ENCODE measurements at places on chromosomes 3 and 15.

DNA sequence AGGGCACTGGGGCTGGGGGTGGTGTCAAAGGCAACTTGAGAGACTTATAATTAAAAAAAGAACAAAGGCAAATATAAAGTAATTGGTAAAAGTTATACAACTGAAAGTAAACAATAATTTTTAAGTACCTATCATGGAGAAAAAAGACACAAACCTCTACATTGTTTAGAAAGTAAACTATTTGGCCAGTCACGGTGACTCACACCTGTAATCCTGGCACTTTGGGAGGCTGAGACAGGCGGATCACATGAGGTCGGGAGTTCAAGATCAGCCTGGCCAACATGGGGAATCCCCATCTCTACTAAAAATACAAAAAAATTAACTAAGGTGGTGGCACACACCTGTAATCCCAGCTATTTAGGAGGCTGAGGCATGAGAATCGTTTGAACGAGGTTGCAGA is 25.8 kb downstream of the RPSA start:
- DNase-seq = no peak

DNA sequence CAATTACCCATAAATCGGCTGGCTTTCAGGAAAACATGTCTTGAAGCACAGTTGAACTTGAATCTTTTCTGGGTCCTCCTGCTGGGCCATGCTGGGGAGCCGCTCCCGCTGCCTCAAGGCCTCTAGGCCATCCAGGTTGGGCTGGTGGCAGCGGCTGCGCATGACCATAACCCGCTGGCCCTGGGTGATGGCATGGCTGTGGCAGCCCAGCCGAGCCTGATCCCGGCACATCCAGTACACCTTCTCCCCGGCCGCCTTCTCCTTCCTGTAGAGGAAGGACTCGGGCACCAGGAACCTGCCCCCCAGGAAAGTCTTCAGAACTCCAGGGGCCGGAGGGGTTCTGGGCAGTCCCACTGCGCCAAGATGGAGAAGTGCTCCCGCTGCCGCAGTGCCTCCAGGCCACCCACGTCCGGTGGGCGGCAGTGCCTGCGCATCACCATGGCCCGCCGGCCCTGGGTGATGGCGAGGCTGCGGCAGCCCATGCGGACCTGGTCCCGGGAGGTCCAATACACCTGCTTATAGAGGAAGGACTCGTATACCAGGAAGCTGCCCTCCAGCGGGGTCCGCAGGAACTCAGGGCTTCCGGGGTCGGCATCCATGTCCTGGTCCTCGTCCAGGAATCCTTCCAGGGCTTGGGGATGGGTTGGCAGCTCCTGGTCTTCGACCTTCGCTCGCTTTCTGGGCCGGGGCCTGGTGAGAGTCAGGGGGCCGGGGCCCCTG is 84.3 kb upstream of the FXR1 start:
- no peak for DNase-seq

- DNase-seq = no peak
These were observed 394.9 kb downstream of the PTPRG start for GRCh38 chr3:61956236-61956635.

- DNase-seq = peak; percentile 13
These were observed 31.5 kb upstream of the TM4SF4 start for GRCh38 chr3:149442851-149443544.

GRCh38 chr3:111324645-111325044 is 217.4 kb upstream of the CD96 start:
- DNase-seq = no peak

GRCh38 chr15:57540736-57541135 is 51.0 kb upstream of the MYZAP start:
- no peak for DNase-seq

DNA sequence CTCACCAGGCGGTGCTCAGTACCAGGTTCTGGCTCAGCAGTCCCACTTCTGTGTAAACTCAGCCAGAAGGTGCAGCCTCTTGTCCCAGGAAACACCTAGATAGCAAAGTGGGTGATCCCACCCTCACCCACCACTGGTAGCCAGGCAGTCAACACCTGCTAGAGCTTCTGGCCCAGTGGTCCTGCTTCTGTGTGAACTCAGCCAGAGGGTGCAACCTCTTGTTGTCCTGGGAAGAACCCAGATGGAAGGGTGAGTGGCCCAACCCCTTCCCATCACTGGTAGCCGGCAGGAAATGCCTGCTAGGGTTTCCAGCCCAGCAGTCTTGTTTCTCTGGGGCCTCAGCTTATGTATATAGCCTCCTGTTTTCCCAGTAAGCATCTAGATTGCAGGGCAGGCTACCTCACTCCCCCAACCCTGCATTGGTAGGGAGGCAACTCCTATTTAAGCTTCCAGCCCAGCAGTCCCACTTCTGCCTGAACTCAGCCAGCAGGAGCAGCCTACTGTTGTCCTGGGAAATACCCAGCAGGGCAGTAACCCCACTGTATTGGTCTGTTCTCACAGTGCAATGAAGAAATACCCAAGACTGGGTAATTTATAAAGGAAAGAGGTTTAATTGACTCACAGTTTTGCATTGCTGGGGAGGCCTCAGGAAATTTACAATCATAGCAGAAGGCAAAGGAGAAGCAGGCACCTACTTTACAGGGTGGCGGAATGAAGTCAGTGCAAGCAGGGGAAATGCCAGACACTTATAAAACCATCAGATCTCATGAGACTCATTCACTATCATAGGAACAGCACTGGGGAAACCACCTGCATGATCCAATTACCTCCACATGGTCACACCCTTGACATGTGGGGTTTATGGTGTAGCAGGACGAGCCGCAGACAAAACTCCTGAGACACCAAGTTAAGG is 110.6 kb downstream of the DTWD1 start:
- DNase-seq = no peak

GRCh38 chr3:30513374-30514152 is 92.8 kb upstream of the TGFBR2 start:
- no peak for DNase-seq

DNA sequence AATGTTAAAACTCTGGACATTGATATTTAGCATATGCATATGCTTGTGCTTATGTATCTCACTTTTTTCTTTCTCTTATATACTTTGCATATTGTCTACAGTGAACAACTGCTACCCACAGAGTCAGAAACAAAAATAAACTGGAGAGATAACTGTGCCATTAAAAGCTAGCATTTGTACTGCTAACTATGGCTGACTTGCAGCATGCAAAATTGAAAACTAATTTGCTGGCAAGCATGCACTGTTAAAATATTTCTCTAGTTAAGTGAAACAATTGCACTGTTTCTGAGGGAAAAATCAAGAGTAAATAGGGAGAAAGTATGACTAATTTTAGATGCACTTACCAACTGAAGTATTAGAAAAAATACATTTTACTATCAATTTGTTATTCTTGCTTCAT is 177.8 kb downstream of the CBLB start:
- no peak for DNase-seq

DNA sequence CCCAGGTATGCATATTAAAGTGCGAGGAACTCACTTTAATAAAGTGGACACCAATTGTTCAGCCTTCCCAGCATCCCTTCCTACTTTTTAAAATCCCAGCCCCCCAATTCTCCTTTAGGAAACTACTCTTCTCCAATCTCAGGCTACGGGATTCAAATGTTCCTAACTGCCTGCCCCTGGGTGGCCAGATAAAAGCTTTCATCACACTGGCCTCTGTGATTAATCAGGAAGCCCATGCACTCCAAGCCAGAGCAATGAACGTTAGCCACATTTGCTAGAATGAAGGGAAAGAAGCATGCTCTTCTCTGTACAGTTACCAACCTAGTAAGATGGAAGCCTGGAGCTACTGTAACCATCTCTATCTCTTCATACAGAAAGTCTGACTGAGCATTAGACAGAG is 250.3 kb upstream of the UBE2E2 start:
- no peak for DNase-seq

GRCh38 chr3:62955126-62955525 is 79.9 kb upstream of the CADPS start:
- DNase-seq = no peak

- DNase-seq = no peak
These were observed 52.4 kb downstream of the ONECUT1 start for GRCh38 chr15:52737720-52738119.

DNA sequence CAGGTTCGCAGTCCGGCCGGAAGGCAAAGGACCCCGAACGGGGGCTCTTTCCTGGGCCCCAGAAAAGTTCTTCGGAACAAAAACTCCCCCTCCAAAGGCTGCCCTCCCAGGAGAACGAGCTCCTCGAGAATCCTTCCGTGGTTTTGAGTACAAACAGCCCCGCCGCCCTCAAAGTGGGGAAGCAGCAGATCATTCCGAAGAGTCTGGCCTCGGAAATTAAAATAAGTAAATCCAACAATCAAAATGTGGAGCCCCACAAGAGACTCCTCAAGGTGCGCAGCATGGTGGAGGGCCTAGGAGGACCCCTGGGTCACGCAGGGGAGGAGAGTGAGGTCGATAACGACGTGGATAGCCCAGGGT is 1.3 kb downstream of the ARHGEF26 start:
- DNase-seq = no peak

DNA sequence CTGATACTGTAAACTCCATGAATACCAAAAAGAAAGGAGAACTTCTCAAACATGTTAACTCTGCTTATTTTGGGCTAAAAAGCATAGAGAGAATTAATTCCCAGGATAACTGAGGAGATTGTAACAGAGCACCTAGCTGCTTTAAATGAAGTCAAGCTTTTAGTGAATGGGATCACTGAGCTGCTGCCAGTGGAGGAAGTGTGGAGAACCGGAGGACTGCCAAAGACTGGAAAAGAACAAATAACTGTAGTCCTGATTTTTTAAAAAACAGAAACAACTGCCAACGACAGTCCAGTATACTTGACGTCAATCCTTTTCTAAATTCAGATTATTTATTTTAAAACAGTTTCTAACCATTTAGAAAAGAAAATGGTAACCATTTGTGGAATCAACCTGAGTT is 3.3 kb downstream of the C3orf70 start:
- DNase-seq = no peak

DNA sequence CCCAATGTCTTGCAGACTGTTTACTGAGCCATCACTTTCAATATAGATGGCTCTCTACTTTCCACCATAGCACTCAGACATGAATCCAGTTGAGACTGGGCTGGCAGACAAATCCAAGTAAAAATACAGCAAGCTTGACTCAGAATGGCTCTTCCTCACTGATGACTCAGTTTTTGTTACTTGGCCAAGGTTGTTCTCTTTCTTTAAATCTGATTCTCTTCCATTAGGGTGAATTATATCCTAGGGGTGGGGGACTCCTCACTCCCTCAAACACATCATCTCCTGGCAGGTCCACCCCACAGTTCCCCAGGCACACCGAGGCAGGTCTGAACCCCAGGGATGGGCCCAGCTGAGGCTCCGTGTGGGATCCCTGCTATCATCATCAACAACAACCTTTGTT is 157.9 kb downstream of the MEX3B start:
- no peak for DNase-seq

DNA sequence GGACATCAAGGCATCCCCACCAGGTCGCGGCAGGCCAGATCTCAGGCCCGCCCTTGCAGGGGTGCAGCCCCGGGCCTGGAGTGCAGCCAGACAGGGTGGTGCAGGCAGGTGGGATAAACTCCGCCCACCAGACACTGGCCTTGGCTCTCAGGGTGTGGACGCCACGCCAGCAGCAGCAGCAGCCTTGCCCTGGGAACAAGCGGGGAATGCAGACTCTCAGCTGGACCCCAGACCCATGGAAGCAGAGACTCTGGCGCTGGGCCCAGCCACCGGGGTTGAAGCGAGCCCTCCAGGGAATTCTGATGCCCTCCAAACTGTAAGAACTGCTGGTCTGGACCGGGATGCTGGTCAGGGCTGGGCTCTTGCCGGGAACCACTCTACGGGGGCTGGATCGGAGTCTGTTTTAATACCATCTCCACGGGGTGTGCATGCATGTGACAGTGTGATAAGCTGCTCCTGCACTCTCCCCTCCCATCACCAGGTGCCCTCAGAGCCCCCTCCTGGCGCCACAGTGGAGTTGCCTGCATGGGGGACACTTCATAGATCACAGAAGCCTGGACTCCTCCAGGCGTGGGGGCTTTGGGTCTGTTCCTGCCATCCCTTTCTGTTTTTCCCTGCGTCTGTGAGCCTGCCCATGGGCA is 142.7 kb downstream of the NSMCE3 start:
- DNase-seq = no peak

DNA sequence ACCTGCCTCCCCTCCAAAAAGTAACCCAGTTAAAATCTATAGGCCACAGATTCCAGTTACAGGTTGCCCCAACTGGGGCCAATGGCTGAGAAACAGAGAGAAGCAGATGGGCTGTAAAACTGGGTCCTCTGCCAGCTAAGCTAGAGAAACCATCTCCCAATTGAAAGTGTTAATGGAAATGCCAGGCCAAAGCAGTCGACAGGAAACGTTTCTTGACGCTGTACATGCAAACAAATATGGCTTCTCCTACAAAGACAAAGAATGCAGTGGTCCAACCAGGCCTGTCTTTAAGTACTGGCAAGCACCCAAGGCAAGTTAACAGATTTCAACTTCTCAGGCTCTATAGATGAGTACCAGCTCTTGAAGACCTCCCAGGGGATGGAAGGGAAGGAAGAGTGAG is 71.3 kb downstream of the MAGI1 start:
- DNase-seq = no peak

DNA sequence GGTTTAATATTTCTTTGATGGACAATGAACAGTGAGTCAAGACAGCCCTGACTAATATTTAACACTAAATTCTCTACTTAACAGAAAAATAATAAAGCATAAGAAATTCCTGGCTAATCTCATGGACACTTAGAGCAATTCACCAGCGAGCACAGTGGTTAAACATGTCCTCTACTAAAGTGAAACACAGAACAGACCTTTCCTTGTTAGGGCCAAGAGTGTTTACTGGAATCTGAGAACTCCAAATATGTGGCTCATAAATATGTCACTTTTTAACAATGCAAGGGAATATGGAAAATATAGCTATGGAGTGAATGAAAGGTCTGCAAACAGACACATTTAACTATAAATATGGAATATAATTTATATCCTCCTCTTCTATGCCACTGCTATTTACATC is 18.6 kb upstream of the IGSF10 start:
- DNase-seq = no peak

DNA sequence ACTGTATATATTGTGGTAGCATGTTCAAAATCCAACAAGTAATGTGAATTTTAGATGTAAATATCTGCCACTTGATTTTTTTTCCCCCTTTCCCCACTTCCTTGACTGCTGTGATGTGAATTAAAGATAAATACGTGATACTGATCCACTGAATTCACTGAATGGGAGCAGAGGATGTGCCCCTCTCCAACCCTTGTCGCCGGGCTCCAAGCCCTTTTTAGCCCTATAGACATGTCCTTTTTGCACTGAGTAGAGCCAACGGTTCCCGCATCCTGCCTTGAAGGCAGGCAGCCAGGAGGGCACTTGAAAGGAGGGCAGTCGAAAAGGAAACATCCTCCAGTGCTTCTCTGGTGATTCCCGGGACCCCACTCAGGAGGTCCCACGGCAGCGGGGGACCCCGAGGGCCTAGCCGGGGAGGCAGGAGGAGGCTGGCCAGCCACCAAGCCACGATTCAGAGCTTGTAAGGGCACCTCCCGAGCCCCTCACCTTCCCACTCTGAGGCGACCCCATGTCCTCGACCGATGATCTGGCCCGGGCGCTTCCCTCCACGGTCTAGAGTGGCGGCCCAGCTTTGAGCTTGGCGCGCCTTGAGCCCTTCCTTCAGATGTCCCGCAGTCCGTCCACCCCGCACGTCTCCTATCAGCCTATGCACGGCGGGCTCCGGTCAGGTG is 901 bp upstream of the MANF start:
- DNase-seq = no peak
